ENCODE measurements at places on chromosomes 5 and 9. TPM values are rescaled to one million over a fixed set of nuclear protein-coding genes. Genes with fewer than 3 reads are reported as not detected.

Gene PCDHA9
- polyA plus RNA-seq = not detected

Gene PCDHB13
- 1.9 TPM for polyA plus RNA-seq

Gene WDR70
- 15.2 TPM for polyA plus RNA-seq

Gene ARSI
- not detected for polyA plus RNA-seq

Gene MOCS2
- 37.6 TPM for polyA plus RNA-seq

Gene GPR151
- not detected for polyA plus RNA-seq

Gene PCSK5
- 1.5 TPM for polyA plus RNA-seq

Gene ACOT12
- not detected for polyA plus RNA-seq

Gene SLC45A2
- polyA plus RNA-seq = 0.26 TPM

Gene TSLP
- 0.23 TPM for polyA plus RNA-seq

Gene CCL21
- polyA plus RNA-seq = 53.5 TPM

Gene FOXD4
- 0.68 TPM for polyA plus RNA-seq

Gene FRRS1L
- polyA plus RNA-seq = 0.42 TPM

Gene FOXD4L3
- 0.05 TPM for polyA plus RNA-seq

Gene INVS
- 3.1 TPM for polyA plus RNA-seq

Gene GFI1B
- not detected for polyA plus RNA-seq

Gene GOLPH3
- polyA plus RNA-seq = 19.9 TPM

Gene IL9
- not detected for polyA plus RNA-seq

Gene LHX2
- not detected for polyA plus RNA-seq

Gene MINAR2
- polyA plus RNA-seq = not detected

Gene TMEM174
- polyA plus RNA-seq = not detected

Gene SLC23A1
- 1.7 TPM for polyA plus RNA-seq

Gene DMRTA1
- 0.87 TPM for polyA plus RNA-seq

Gene TPM2
- polyA plus RNA-seq = 204 TPM

Gene FSTL4
- 2.0 TPM for polyA plus RNA-seq

Gene OLFML2A
- polyA plus RNA-seq = 0.95 TPM

Gene SLC6A18
- polyA plus RNA-seq = not detected

Gene SPINK5
- 0.27 TPM for polyA plus RNA-seq

Gene SLC9A3
- 1.9 TPM for polyA plus RNA-seq

Gene INSL6
- polyA plus RNA-seq = not detected

Gene HARS1
- polyA plus RNA-seq = 46.8 TPM

Gene LCN1
- not detected for polyA plus RNA-seq

Gene IL13
- not detected for polyA plus RNA-seq

Gene CEP72
- polyA plus RNA-seq = 7.5 TPM

Gene OXCT1
- polyA plus RNA-seq = 8.2 TPM

Gene TAF11L10
- not detected for polyA plus RNA-seq

Gene GAS1
- polyA plus RNA-seq = 3.6 TPM

Gene NR5A1
- polyA plus RNA-seq = not detected

Gene FOXD4L5
- not detected for polyA plus RNA-seq

Gene SPRY4
- 3.8 TPM for polyA plus RNA-seq

Gene GPX8
- polyA plus RNA-seq = 2.7 TPM

Gene SMIM33
- not detected for polyA plus RNA-seq

Gene PIP5KL1
- polyA plus RNA-seq = 2.5 TPM

Gene PCDHA10
- 0.16 TPM for polyA plus RNA-seq

Gene ROPN1L
- polyA plus RNA-seq = 0.46 TPM

Gene IRGM
- 0.07 TPM for polyA plus RNA-seq

Gene IFNA21
- polyA plus RNA-seq = not detected

Gene F12
- polyA plus RNA-seq = 2.2 TPM

Gene HSD17B3
- polyA plus RNA-seq = 7.7 TPM

Gene GRIN1
- polyA plus RNA-seq = 0.21 TPM

Gene PGGT1B
- polyA plus RNA-seq = 2.4 TPM

Gene SLC6A7
- not detected for polyA plus RNA-seq

Gene PCDHB7
- polyA plus RNA-seq = 0.49 TPM

Gene INSL4
- polyA plus RNA-seq = not detected

Gene GDF9
- 0.42 TPM for polyA plus RNA-seq

Gene FAM78A
- 0.45 TPM for polyA plus RNA-seq

Gene CTXN3
- polyA plus RNA-seq = not detected
